Chondrocyte (in vitro differentiated cells): ENCODE measurements at places on chromosomes 4 and X. TPM values are rescaled to one million over a fixed set of nuclear protein-coding genes. Genes with fewer than 3 reads are reported as not detected.
A peak's percentile ranks its signal among the peaks of the same experiment; 100 is the strongest.

GRCh38 chrX:121639781-121640180 is 592.4 kb downstream of the GLUD2 start:
- peaks cover 11% of the 10 kb centered on the region for H3K4me1 ChIP-seq
- H3K4me3 ChIP-seq, result no peak overlapping the region
- H3K27me3 ChIP-seq, result no peaks in the 10 kb centered on the region
- no peaks in the 10 kb centered on the region for H3K36me3 ChIP-seq
- DNase-seq, result no peak

GRCh38 chr4:17577665-17578481 is 875 bp downstream of the LAP3 start:
- peak overlapping the region; percentile 81 for H3K4me3 ChIP-seq
- peak overlapping the region; percentile 91 for H3K27ac ChIP-seq
- peak; percentile 92 for DNase-seq

GRCh38 chr4:56755901-56756300 is 65.6 kb downstream of the SPINK2 start:
- H3K4me3 ChIP-seq, result no peak overlapping the region
- H3K4me1 ChIP-seq, result peaks cover 35% of the 10 kb centered on the region
- no peaks in the 10 kb centered on the region for H3K27me3 ChIP-seq
- H3K27ac ChIP-seq, result no peak overlapping the region
- DNase-seq, result no peak

DNA sequence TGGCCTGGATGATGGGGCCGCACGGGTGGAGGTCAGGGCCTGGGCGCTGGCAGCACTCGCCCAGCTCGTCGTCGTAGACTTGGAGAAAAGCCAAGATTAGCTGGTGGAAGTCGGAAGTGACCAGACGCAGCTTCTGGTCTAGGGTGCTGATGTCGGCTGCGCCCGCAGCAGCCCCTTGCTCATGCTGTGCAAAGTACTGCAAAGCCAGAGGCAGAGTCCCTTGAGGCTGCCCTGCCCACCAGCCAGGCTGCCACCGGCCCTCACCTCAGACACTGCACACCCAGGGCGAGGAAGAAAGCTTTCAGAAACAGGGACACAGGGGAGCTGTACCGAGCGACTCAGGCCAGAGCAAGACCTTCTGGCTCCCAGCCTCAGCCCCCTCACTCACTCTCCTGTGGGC is 9.7 kb upstream of the TREX2 start:
- DNase-seq, result peak; percentile 77
- peaks cover 7% of the 10 kb centered on the region for H3K4me1 ChIP-seq
- H3K4me3 ChIP-seq, result no peak overlapping the region
- H3K27ac ChIP-seq, result no peak overlapping the region
- H3K27me3 ChIP-seq, result no peaks in the 10 kb centered on the region
- H3K36me3 ChIP-seq, result peaks cover 2% of the 10 kb centered on the region

DNA sequence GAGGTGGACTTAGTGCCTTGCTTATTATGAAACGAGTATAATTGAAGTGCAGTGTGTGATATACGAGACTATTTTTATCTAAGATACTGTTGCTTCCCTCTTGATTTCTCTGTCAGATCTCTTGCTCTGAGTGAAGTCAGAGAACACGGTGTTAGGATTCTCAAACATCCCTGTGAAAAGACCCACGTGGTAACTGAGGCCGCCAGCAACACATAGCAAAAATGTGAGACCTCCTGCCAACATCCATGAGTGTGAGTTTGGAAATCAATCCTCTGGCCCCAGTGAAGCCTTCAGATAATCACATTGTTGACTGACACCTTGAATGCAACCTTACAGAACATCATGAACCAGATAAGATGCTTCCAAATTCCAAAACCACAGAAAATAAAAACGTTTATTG is 954.4 kb downstream of the FAT4 start:
- no peak overlapping the region for H3K4me3 ChIP-seq
- H3K27ac ChIP-seq, result no peak overlapping the region
- DNase-seq, result no peak
- no peaks in the 10 kb centered on the region for H3K36me3 ChIP-seq
- peaks cover 8% of the 10 kb centered on the region for H3K4me1 ChIP-seq
- no peaks in the 10 kb centered on the region for H3K27me3 ChIP-seq

GRCh38 chrX:97369947-97370346 is 486.2 kb downstream of the RPA4 start:
- peaks cover 2% of the 10 kb centered on the region for H3K27me3 ChIP-seq
- no peaks in the 10 kb centered on the region for H3K4me1 ChIP-seq
- DNase-seq, result no peak
- no peak overlapping the region for H3K27ac ChIP-seq

CD38 gene
- not detected in 3 replicates for total RNA-seq

DNA sequence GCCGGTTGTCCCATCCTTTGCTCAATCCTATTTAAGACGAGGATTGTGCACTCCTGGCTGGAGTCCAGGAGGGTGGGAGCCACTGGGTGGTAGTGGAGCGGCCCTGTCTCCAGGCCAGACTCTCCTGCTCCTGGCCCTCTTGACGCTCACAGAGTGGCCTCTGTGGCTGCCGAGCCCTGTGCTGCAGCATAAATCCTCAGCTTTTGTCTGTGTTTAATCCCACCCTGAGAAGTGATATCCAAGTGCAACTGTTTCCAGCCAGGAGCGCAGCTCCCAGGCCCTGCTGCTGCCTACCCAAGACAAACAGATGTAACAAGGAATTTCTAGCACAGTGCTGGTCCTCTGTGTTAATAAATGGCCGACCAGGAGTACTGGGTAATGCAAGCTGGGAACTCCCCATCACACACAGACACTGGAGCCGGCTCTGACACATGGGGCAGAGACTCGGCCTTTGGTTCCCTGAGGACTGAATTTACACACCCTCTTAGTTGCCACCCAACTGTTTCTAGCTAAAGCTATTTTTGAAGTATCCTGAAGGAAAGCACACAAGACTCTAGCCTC is 85.3 kb downstream of the GATB start:
- no peak overlapping the region for H3K4me3 ChIP-seq
- peaks cover 4% of the 10 kb centered on the region for H3K36me3 ChIP-seq

- no peak for DNase-seq
- no peaks in the 10 kb centered on the region for H3K36me3 ChIP-seq
- peak overlapping the region; percentile 91 for H3K27ac ChIP-seq
- peak overlapping the region; percentile 59 for H3K4me3 ChIP-seq
Measured at GRCh38 chr4:159229164-159229563, 126.3 kb downstream of the RAPGEF2 start.

DNA sequence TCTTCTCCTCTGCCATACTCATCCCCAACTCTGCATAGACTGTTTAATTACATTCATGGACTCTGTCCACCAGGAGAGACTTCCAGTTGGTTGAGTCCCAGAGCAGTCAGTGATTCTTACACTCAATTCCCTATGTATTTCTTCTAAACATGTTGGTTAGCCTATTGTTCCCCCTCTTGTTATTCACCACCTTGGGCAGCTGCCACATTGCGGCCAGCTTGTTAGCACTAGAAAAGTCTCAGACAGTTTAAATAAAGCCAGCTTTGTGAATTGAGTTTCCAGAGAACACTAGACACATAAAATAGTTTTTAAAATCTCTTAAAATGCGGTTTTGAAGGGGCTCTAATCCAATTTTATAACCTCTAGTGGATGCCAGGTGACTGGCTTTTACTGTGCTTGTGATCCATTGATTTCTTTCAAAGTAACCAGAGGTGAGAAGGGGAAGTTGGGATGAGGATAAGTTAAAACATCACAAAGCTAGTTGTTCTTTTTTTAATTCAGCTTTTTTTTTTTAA is 827.7 kb downstream of the FSTL5 start:
- H3K4me3 ChIP-seq, result no peak overlapping the region
- no peaks in the 10 kb centered on the region for H3K4me1 ChIP-seq
- no peak for DNase-seq
- H3K27ac ChIP-seq, result no peak overlapping the region
- H3K36me3 ChIP-seq, result no peaks in the 10 kb centered on the region
- H3K27me3 ChIP-seq, result no peaks in the 10 kb centered on the region

NKX1-1 gene
- total RNA-seq, result not detected in 3 replicates

DUSP21 gene
- not detected in 3 replicates for total RNA-seq

ZBTB49 gene
- 4.3 to 6.4 TPM (median 5.2 TPM) in 3 replicates for total RNA-seq

DNA sequence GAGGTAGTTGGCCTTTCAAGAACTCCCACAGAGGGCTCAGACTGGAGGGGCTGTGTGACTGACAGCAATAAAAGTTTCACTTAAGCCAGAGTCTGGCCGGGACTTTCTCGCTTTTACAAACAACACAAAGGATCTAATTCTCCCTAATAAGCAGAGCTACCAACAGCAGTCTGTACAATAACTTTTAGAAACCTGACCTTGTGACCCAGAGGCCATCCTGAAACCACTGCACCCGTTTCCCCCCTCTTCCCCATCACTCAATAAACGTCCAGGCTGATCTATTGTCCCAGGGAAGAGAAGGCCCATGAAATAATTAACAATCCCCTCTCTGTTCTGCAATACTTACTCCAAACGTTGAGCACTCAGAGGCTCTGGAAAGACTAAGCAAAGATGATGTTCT is 442.4 kb downstream of the ZIC3 start:
- no peaks in the 10 kb centered on the region for H3K4me1 ChIP-seq
- H3K27ac ChIP-seq, result no peak overlapping the region
- H3K27me3 ChIP-seq, result no peaks in the 10 kb centered on the region
- no peak for DNase-seq
- H3K4me3 ChIP-seq, result no peak overlapping the region
- H3K36me3 ChIP-seq, result no peaks in the 10 kb centered on the region

GPR78 gene
- 0.15 to 1.2 TPM (median 0.44 TPM) in 3 replicates for total RNA-seq

GRCh38 chr4:16205298-16206164 is 20.7 kb downstream of the TAPT1 start:
- H3K27ac ChIP-seq, result no peak overlapping the region
- H3K36me3 ChIP-seq, result no peaks in the 10 kb centered on the region
- peaks cover 14% of the 10 kb centered on the region for H3K4me1 ChIP-seq
- DNase-seq, result no peak
- H3K4me3 ChIP-seq, result no peak overlapping the region
- no peaks in the 10 kb centered on the region for H3K27me3 ChIP-seq

GSX2 gene
- total RNA-seq, result not detected in 3 replicates

DNA sequence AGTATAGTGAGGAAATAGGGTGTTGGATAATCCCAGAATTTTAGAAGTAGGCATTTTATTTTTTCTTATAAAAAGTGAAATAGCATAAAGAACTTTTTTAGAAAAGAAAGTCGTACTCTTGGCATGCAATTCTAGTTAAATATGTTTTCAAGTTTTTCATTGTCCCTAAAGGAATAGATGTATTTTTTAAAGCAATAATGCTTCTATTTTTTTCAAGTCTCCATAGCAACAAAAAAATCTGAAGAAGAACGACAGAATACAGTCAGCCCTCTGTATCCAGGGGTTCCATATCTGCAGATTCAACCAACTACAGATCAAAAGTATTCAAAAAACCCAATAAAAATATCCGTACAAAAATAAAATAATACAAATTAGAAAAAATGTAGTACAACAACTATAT is 538.2 kb downstream of the GLUD2 start:
- no peak for DNase-seq
- H3K36me3 ChIP-seq, result no peaks in the 10 kb centered on the region
- peaks cover 4% of the 10 kb centered on the region for H3K27me3 ChIP-seq

CLCN3 gene
- 34.7 to 47.3 TPM (median 36.5 TPM) in 3 replicates for total RNA-seq

SULT1B1 gene
- 0.15 to 0.52 TPM (median 0.51 TPM) in 3 replicates for total RNA-seq

- DNase-seq, result peak; percentile 19
- H3K27me3 ChIP-seq, result no peaks in the 10 kb centered on the region
- H3K36me3 ChIP-seq, result peaks cover 3% of the 10 kb centered on the region
- peak overlapping the region; percentile 28 for H3K27ac ChIP-seq
- H3K4me1 ChIP-seq, result no peaks in the 10 kb centered on the region
Measured at GRCh38 chrX:56796641-56797395, 67.8 kb downstream of the NBDY start.

GRCh38 chr4:101039367-101039766 is 308.0 kb downstream of the PPP3CA start:
- no peak overlapping the region for H3K4me3 ChIP-seq
- H3K27me3 ChIP-seq, result no peaks in the 10 kb centered on the region
- no peak overlapping the region for H3K27ac ChIP-seq
- no peak for DNase-seq
- peaks cover 11% of the 10 kb centered on the region for H3K36me3 ChIP-seq

GRCh38 chrX:121975671-121976070 is 928.3 kb downstream of the GLUD2 start:
- H3K27me3 ChIP-seq, result no peaks in the 10 kb centered on the region
- no peaks in the 10 kb centered on the region for H3K36me3 ChIP-seq
- H3K27ac ChIP-seq, result no peak overlapping the region
- DNase-seq, result no peak
- no peak overlapping the region for H3K4me3 ChIP-seq

- H3K27ac ChIP-seq, result peak overlapping the region; percentile 66
- H3K27me3 ChIP-seq, result no peaks in the 10 kb centered on the region
- H3K4me3 ChIP-seq, result peak overlapping the region; percentile 71
Measured at GRCh38 chr4:30723201-30723955, 3.2 kb downstream of the PCDH7 start.

DNA sequence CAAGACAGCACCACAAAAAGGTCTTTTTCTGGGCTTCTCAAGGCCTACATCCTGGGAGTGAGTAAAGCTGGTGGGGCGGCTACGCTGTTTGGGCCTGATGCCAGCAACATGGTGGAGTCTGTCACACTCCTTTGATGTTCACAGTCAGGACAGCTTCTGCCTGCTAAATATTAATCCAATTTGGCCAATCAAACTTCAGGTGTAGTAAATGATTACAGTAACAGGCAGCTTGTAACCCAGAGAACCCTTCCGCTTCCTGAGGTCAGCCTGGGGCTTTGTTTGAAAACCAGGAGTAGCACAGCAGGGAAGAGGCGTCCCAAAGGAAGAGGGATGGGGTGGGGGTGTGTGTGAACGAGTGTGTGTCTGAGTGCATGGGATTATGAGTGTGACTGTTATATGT is 220.4 kb downstream of the MAML3 start:
- H3K27ac ChIP-seq, result no peak overlapping the region
- H3K27me3 ChIP-seq, result peaks cover 10% of the 10 kb centered on the region
- no peaks in the 10 kb centered on the region for H3K4me1 ChIP-seq
- H3K36me3 ChIP-seq, result peaks cover 2% of the 10 kb centered on the region

DNA sequence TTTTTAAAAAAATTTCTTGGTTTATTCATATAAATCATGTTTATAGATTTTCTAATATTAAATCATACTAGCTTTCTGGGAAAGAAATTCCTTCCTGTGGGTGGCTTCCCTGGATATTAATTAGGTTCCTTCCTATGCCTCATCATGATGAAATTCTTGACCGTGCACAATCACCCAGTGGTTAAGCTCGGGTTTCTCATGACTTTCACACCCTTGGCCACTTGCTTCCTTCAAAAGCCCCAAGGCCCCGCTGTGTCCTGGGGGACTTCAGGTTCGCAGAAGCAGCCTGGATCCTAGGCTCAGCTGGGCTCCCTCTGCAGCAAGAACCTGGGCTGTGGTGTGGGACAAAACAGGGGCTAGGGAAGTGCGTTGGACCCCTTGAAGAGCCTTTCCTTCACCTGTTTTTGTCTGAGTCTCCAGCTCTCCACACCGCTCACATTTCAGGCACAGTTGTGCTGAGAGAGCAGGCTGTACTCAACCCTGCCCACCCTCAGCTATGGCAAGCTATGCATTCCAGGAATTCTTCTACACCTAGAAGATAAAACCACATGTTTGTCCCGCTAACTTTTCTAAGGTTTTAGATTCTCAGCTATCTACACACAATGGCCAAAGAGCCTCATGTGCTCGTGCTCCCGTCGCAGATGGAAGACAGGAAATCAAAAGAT is 48.9 kb upstream of the TMSB15B start:
- peak overlapping the region; percentile 13 for H3K27ac ChIP-seq
- no peaks in the 10 kb centered on the region for H3K36me3 ChIP-seq
- DNase-seq, result no peak
- no peak overlapping the region for H3K4me3 ChIP-seq
- H3K4me1 ChIP-seq, result peaks cover 8% of the 10 kb centered on the region

- no peaks in the 10 kb centered on the region for H3K27me3 ChIP-seq
- H3K4me1 ChIP-seq, result peaks cover 5% of the 10 kb centered on the region
- H3K27ac ChIP-seq, result no peak overlapping the region
- H3K36me3 ChIP-seq, result no peaks in the 10 kb centered on the region
- H3K4me3 ChIP-seq, result no peak overlapping the region
Measured at GRCh38 chr4:88953400-88953799, 103.6 kb downstream of the FAM13A start.

CFAP97 gene
- 48.5 to 53.1 TPM (median 50.1 TPM) in 3 replicates for total RNA-seq

SPANXN4 gene
- total RNA-seq, result not detected in 3 replicates
